ENCODE measurements at places on chromosomes 12 and 14.

- DNase-seq: peak; percentile 27
Observed at GRCh38 chr14:26255213-26255612, 342.6 kb downstream of the NOVA1 start.

DNA sequence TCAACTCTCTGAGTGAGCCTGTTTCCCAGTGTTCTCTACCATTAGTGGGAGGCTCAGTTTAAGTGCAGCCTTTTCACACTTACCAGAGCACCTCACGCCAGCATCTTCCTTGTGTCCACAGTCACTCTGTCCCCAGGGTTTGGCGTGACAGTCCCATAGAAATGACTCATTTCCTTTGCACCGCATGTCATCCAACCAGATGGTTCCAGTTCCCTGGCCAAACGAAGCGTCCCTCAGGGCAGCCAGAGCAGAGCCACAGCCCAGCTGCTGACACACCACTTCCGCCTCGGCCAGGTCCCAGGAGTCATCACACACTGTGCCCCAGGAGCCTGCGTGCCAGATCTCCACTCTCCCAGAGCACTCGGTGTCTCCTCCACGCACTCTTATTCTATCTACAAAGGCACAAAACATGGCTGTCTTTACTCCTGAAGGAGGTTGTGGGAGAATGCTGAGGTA, 65.4 kb downstream of the ACSM4 start:
- no peak for DNase-seq

- no peak for DNase-seq
Observed at GRCh38 chr14:74720526-74720925, 7.6 kb downstream of the FCF1 start.

DNA sequence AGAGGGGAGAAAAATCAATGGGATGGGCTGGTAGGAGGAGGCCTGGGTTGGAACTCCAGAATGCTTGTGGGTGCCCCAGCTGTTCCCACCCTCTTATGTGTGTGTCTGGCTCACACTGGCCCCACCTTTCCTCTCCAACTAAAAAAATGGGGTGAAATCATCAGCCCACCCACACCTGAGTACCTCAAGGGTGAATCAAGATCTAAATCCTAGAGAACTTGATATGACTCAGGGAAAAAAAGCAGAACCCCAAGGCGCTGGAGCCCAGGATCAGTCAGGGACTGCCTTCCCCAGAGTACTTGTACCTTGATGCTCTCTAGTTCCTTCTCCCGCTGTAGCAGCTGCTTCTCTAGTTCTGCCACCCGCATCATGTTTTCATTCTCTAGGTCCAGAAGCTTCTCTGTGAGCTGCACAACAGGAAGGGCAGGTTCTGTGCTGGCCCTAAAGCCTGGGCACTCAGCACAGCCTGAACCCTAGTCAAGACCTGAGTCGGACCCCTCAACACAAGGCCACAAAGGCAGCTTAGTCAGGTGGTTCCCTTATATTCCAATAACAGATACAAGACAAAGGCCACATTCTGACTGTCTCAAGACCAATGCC, 29.7 kb downstream of the PRPF40B start:
- DNase-seq: no peak

GRCh38 chr12:52370926-52371608, 3.8 kb upstream of the KRT85 start:
- DNase-seq: peak; percentile 6

- no peak for DNase-seq
Observed at GRCh38 chr14:34488528-34488927, 26.5 kb upstream of the SPTSSA start.

DNA sequence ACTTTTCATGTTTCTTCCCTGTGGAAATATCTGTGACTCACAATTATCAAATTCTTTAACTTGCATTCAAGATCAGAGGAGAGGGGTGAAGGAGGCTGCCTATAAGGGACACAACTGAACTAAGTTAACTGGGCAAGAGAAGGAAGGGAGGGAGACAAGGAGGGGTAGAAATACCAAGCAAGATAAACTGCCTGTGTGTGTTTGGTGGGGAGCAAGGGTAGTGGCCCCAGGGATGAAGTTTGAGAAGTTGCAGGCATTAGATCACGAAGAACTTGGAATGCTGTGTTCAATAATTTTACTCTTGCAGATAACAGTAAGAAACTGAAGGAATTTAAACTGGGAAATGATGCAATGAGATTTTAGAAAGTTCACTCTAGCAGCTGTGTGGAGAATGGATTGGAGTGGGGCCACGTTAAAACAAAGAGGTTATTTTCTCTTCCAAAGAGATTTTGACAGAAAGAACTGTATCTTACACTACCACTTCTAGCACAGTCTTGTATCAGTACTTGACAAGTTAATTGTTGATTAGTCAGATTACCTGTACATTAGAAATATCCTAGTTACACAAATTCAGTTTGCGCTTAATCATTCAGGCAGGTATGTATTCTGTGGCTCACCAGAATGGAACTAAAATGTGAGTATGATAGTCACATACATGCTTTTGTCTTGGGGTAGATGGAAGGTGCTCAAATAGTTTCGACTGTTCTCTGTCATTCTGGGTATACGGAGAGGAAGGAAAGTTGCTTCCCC, 7.4 kb downstream of the PKP2 start:
- DNase-seq: no peak

DNA sequence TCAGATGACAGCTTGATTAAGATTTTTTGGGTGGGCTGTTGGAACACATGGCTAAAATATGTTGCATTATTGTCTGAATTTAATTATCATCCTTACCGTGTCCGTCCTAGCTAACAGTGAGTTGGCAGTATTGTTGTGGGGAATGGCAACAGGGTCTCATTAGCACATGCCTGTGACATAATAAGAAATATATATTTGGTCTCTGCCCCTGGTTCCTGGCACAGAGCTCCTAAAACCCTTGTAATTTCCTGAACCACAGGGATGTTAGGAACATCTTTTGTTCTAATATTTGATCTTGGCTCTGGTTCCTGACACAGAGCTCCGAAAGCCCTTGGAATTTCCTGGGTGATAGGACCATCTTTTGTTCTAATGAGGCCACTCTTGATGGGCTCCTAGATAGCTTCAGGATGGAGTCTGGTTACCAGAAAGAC, 76.0 kb downstream of the SYNE2 start:
- no peak for DNase-seq

GRCh38 chr12:128928361-128928760, 75.1 kb downstream of the GLT1D1 start:
- DNase-seq: no peak

All from fibroblast of the conjunctiva (primary cell).